ENCODE measurements at places on chromosomes 3 and 15.

- H3K4me1 ChIP-seq, result peaks cover 47% of the 10 kb centered on the region
- DNase-seq, result no peak
- no peak overlapping the region for H3K27ac ChIP-seq
- H3K36me3 ChIP-seq, result peaks cover 33% of the 10 kb centered on the region
- no peaks in the 10 kb centered on the region for H3K27me3 ChIP-seq
Measured at GRCh38 chr3:44962621-44963393, 13.2 kb downstream of the ZDHHC3 start.

GRCh38 chr15:32987067-32987466 is 207.4 kb downstream of the FMN1 start:
- no peak overlapping the region for H3K4me3 ChIP-seq
- H3K27ac ChIP-seq, result no peak overlapping the region
- H3K36me3 ChIP-seq, result no peaks in the 10 kb centered on the region
- peaks cover 6% of the 10 kb centered on the region for H3K27me3 ChIP-seq
- DNase-seq, result no peak

DNA sequence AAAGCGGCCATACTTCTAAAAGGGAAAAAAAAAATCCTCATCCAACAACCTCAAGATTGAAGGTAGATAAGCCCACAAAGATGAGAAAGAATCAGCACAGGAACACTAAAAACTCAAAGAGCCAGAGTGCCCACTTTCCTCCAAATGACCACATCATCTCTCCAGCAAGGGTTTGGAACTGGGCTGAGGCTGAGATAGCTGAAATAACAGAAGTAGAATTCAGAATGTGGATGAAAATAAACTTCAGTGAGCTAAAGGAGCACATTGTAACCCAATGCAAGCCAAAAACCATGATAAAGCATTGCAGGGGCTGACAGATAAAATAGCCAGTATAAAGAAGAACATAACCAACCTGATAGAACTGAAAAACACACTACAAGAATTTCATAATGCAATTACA is 158.7 kb upstream of the UBE2E2 start:
- H3K4me1 ChIP-seq, result no peaks in the 10 kb centered on the region
- no peak overlapping the region for H3K27ac ChIP-seq
- no peaks in the 10 kb centered on the region for H3K36me3 ChIP-seq
- H3K27me3 ChIP-seq, result no peaks in the 10 kb centered on the region

DNA sequence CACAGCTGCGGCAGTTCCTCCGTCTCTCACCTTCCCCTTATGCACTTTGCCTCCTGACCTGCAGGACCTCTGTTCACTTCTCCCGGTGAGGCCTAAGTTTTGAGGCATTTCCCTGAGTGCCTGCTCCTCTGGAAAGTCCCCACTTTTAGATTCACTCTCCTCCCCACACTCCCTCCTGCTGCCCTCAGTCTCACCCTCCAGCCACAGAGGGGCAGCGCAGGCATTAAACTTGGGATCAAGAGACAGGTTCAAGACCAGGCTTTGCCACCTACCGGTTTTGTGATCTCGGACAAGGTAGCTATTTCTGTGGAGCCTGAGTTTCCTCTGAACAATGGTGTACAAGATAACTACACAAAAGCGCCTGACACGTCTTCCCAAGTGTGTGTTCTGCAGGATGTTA is 19.4 kb downstream of the SLC6A11 start:
- peaks cover 5% of the 10 kb centered on the region for H3K27me3 ChIP-seq
- H3K27ac ChIP-seq, result no peak overlapping the region
- no peaks in the 10 kb centered on the region for H3K4me1 ChIP-seq

DNA sequence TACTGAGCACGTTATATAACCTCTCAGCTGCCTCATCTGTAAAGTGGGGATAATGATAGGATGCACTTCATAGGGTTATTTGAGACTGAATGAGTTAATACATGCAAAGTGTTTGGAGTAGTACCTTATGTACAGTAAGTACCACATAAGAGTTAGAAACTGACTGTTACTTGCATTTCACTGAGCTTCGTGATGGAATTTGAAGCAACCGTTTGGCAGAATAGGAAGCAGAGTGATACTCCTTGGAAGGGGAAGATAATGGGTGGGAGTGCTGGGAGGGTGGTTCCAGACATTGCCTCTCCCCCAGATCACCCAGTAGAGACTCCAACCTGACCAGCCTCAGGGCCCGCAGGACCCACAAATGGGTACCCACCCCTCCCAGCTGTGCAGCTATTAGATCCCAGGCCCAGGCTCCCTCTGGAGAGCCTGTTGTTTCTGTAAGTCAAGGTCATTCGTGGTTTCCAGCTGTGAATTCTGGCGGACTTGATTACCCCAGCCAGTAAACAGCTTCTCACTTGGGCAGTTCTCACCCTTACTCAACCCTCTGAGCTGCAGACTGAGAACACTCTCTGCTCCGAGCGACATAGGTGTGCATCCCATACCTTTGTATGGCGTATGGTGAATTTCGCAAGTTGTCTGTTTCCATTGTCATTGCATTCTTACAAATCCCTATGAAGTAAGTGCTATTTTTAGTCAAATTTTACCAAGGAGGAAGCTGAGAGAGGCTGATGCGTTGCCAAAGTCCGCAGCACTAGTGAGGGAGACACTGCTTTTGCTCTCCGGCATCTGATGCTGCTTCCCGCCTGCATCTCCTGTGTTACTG is 11.1 kb downstream of the ALPK3 start:
- H3K36me3 ChIP-seq, result no peaks in the 10 kb centered on the region
- peaks cover 23% of the 10 kb centered on the region for H3K27me3 ChIP-seq
- no peak overlapping the region for H3K4me3 ChIP-seq
- no peak overlapping the region for H3K27ac ChIP-seq
- no peaks in the 10 kb centered on the region for H3K4me1 ChIP-seq

- peaks cover 2% of the 10 kb centered on the region for H3K27me3 ChIP-seq
- no peak for DNase-seq
- peaks cover 3% of the 10 kb centered on the region for H3K36me3 ChIP-seq
- H3K4me1 ChIP-seq, result peaks cover 17% of the 10 kb centered on the region
- H3K4me3 ChIP-seq, result no peak overlapping the region
Measured at GRCh38 chr15:73141216-73141900, 89.1 kb downstream of the NEO1 start.

- no peak for DNase-seq
- no peaks in the 10 kb centered on the region for H3K27me3 ChIP-seq
- H3K36me3 ChIP-seq, result no peaks in the 10 kb centered on the region
- H3K4me1 ChIP-seq, result no peaks in the 10 kb centered on the region
- no peak overlapping the region for H3K4me3 ChIP-seq
Measured at GRCh38 chr15:49826640-49827234, 205.9 kb downstream of the DTWD1 start.

DNA sequence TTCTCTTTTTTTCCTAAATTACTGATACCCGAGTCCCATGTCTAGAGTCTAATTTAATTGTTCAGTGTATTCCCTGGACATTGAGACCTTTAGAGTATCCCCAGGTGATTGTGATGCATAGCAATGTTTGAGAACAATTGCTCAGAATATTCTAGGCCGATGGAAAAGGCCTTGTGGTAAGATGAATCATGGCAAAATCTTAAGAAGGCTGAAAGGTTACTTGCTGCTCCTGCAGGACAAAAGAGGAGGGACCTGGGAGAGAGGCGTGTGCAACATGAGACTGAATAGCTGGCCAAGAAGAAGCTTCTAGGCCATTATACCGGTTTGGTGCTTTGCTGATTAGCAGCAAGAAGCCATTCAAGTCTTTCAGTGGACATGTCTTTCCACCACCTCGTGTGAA is 256.6 kb downstream of the ROBO2 start:
- no peaks in the 10 kb centered on the region for H3K27me3 ChIP-seq
- no peak overlapping the region for H3K27ac ChIP-seq
- H3K4me1 ChIP-seq, result no peaks in the 10 kb centered on the region
- H3K4me3 ChIP-seq, result no peak overlapping the region
- no peaks in the 10 kb centered on the region for H3K36me3 ChIP-seq

- no peak overlapping the region for H3K4me3 ChIP-seq
- no peak for DNase-seq
- H3K36me3 ChIP-seq, result peaks cover 26% of the 10 kb centered on the region
- no peaks in the 10 kb centered on the region for H3K4me1 ChIP-seq
- no peaks in the 10 kb centered on the region for H3K27me3 ChIP-seq
- no peak overlapping the region for H3K27ac ChIP-seq
Measured at GRCh38 chr15:100558771-100559254, 30.1 kb upstream of the CERS3 start.

- H3K27me3 ChIP-seq, result no peaks in the 10 kb centered on the region
- DNase-seq, result no peak
- no peak overlapping the region for H3K27ac ChIP-seq
- no peaks in the 10 kb centered on the region for H3K4me1 ChIP-seq
- H3K4me3 ChIP-seq, result no peak overlapping the region
Measured at GRCh38 chr3:24915639-24916038, 421.0 kb upstream of the THRB start.

- H3K27me3 ChIP-seq, result no peaks in the 10 kb centered on the region
Measured at GRCh38 chr3:109927726-109928125, 590.4 kb upstream of the DPPA4 start.

DNA sequence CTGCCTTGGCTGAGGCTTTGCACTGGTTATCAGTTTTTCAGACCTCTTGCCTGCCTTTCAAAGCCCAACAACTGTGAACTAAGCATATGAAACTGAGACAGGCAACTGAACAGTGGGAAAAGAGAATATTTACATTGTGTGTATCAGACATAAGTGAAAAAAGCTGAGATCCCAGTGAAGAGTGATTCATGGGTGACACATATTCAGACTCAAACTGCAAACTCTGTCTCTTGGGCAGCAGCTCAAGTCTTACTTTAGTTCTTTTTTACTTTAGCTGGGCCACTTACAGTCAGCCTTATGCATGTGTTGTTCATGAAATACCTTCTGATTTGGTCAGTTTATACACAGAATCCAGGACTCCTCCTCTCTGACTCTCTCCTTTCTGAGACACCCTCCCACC is 19.2 kb downstream of the SUCLG2 start:
- DNase-seq, result no peak
- H3K4me3 ChIP-seq, result no peak overlapping the region
- peaks cover 13% of the 10 kb centered on the region for H3K4me1 ChIP-seq
- H3K27ac ChIP-seq, result no peak overlapping the region

DNA sequence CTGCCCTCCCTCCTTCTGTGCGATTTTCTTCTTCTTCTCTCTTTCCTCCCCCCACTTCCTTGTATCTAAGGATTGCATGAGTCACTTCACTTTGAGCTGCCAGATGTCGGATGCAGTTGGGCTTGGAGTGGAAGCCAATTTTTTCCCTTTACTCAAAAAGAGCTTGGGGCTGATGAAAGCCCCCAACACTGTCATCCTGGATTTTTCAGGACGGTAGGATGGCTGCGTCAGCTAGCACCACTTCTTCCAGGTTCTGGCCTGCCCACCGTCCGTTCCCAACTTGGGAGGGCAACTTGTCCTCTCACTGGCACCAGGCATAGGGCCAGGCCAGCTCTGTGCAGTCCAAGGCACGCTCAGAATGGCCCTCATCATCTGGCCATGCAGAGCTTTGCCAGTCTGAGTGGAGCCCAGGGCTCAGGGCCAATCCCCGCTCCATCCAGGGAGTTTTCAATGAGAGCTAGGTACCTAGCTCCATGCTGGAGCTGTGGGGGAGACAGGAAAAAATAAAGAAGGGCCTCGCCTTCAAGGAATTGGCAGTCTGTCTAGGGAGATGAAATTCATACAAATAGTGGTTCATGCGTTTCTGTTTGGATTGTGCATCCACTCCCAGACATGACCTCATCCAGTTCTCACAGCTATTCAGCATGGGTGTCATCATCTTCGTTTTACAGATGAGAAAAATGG is 47.7 kb upstream of the INSYN1 start:
- H3K36me3 ChIP-seq, result no peaks in the 10 kb centered on the region
- no peak overlapping the region for H3K27ac ChIP-seq
- DNase-seq, result no peak
- peaks cover 10% of the 10 kb centered on the region for H3K4me1 ChIP-seq
- no peak overlapping the region for H3K4me3 ChIP-seq

DNA sequence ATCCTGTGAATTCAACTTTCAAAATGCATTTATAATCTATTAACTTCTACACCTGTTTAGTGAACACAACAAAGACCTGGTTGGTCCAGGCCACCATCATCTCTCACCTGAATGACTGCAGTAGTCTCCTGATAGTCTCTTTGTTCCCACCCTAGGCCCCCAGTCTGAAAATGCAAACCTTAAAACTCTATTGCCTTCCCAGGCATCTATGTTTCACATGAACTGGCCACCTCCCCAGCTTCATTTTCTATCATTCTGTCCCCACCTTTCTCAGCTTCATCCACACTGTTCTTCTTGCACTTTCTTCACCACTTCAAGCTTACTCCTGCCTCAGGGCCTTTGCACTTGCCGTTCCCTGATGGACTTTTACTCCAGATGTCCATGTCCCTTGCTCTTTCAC is 45.0 kb downstream of the CLSTN2 start:
- H3K4me1 ChIP-seq, result no peaks in the 10 kb centered on the region
- no peaks in the 10 kb centered on the region for H3K36me3 ChIP-seq
- DNase-seq, result no peak
- no peaks in the 10 kb centered on the region for H3K27me3 ChIP-seq
- no peak overlapping the region for H3K27ac ChIP-seq
- no peak overlapping the region for H3K4me3 ChIP-seq

GRCh38 chr3:98962189-98962930 is 60.9 kb upstream of the DCBLD2 start:
- H3K27ac ChIP-seq, result no peak overlapping the region
- H3K27me3 ChIP-seq, result peaks cover 2% of the 10 kb centered on the region
- no peak overlapping the region for H3K4me3 ChIP-seq
- H3K36me3 ChIP-seq, result no peaks in the 10 kb centered on the region
- no peaks in the 10 kb centered on the region for H3K4me1 ChIP-seq
- DNase-seq, result no peak

DNA sequence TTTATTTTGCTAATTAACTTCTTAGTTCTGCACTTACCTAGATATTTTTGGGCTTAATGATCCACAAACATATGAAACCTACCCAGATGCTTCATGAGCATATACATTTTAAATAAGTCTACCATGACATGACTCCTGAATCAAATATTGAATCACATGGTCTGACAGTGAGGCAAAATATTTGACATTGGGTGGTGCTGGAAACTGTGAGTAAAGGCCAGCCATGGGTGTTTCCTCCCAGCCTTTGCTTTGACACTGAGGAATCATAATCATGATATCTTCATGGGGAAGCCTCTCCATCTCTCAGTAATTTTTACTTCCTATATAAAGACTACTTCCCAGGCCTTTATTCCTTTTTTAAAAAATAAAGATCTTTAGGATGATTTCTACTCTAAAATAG is 22.8 kb upstream of the SSR3 start:
- no peak overlapping the region for H3K4me3 ChIP-seq
- H3K36me3 ChIP-seq, result no peaks in the 10 kb centered on the region
- H3K27me3 ChIP-seq, result peaks cover 30% of the 10 kb centered on the region
- no peak for DNase-seq
- no peak overlapping the region for H3K27ac ChIP-seq

- no peaks in the 10 kb centered on the region for H3K27me3 ChIP-seq
- peaks cover 2% of the 10 kb centered on the region for H3K36me3 ChIP-seq
- no peak for DNase-seq
- peaks cover 44% of the 10 kb centered on the region for H3K4me1 ChIP-seq
Measured at GRCh38 chr3:50230794-50231125, 5.2 kb upstream of the GNAI2 start.

GRCh38 chr3:183185696-183186095 is 23.2 kb upstream of the LAMP3 start:
- no peak for DNase-seq
- no peaks in the 10 kb centered on the region for H3K36me3 ChIP-seq
- peaks cover 2% of the 10 kb centered on the region for H3K27me3 ChIP-seq
- no peak overlapping the region for H3K27ac ChIP-seq

GRCh38 chr15:93583968-93584367 is 495.0 kb upstream of the RGMA start:
- no peak overlapping the region for H3K4me3 ChIP-seq
- no peaks in the 10 kb centered on the region for H3K36me3 ChIP-seq
- no peaks in the 10 kb centered on the region for H3K4me1 ChIP-seq
- no peak overlapping the region for H3K27ac ChIP-seq
- DNase-seq, result no peak

- DNase-seq, result no peak
- peaks cover 9% of the 10 kb centered on the region for H3K4me1 ChIP-seq
- peaks cover 32% of the 10 kb centered on the region for H3K27me3 ChIP-seq
- H3K36me3 ChIP-seq, result no peaks in the 10 kb centered on the region
- no peak overlapping the region for H3K27ac ChIP-seq
Measured at GRCh38 chr15:70857562-70858285, 3.8 kb upstream of the LARP6 start.
